ENCODE measurements at places on chromosomes 11 and 22. TPM values are rescaled to one million over a fixed set of nuclear protein-coding genes. Genes with fewer than 3 reads are reported as not detected.

Gene OOSP4B
- not detected for total RNA-seq

Gene MRPL21
- 73.8 TPM for total RNA-seq

Gene FAM111A
- 26.4 TPM for total RNA-seq

Gene BIRC3
- 1.5 TPM for total RNA-seq

Gene C22orf15
- 0.44 TPM for total RNA-seq

Data from lung microvascular endothelial cell (primary cell).